ENCODE measurements at places on chromosomes 7 and 10.

GRCh38 chr10:27169849-27170248 is 14.7 kb downstream of the MASTL start:
- no peak for DNase-seq

DNA sequence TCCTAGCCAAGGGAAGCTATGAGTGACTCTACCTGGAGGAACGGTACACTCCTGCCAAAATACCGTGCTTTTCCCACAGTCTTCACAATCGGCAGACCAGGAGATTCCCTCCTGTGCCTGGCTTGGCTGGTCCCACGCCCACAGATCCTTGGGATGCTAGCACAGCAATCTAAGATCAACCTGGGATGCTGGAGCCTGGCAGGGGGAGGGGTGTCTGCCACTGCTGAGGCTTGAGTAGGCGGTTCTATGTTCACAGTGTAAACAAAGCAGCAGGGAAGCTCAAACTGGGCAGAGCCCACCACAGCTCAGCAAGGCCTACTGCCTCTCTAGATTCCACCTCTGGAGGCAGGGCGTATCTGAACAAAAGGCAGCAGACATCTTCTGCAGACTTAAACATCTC is 295.3 kb downstream of the ELMO1 start:
- no peak for DNase-seq

- DNase-seq = no peak
Measured at GRCh38 chr10:110758898-110759297, 112.8 kb upstream of the PDCD4 start.

- no peak for DNase-seq
Measured at GRCh38 chr7:155803418-155804376, 8.6 kb downstream of the SHH start.

- no peak for DNase-seq
Measured at GRCh38 chr7:29806995-29807841, 910 bp downstream of the WIPF3 start.

- DNase-seq = no peak
Measured at GRCh38 chr7:81810476-81811155, 40.8 kb upstream of the HGF start.

DNA sequence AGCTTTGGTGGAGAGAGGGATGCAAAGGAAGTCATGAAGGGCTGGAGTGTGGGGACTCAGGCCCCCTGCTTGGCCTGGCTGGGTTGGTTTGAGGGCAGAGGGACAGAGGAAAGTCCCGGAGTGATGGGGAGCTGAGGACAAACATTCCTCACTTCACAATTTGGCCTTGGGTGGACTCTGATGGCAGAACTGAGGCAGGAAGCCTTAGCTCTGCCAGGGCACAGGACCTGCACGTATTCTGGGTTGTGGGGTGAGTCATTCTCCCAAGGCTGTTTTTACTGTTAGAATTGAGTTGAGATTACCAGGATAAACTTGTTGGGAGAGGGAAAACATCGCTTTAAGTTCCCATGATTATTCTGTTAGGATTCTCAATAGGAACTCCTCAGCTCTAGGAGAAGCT is 2.6 kb downstream of the GOLGA7B start:
- no peak for DNase-seq

- no peak for DNase-seq
Measured at GRCh38 chr10:4766454-4766853, 59.6 kb upstream of the AKR1E2 start.

- DNase-seq = no peak
Measured at GRCh38 chr7:24731313-24731712, 26.0 kb downstream of the GSDME start.

GRCh38 chr7:107641676-107642075 is 19.0 kb upstream of the SLC26A4 start:
- no peak for DNase-seq
